Keratinocyte (primary cell): ENCODE measurements at places on chromosomes 13 and 19. TPM values are rescaled to one million over a fixed set of nuclear protein-coding genes. Genes with fewer than 3 reads are reported as not detected.

Gene KCNN1
- polyA plus RNA-seq: not detected in 3 replicates

Gene ZIM2
- polyA plus RNA-seq: not detected in 3 replicates

Gene RXFP2
- polyA plus RNA-seq: not detected in 3 replicates

Gene MIR17HG
- polyA plus RNA-seq: 0.83 to 2.9 TPM (median 0.91 TPM) in 3 replicates

Gene KCNJ14
- polyA plus RNA-seq: 0.34 to 0.46 TPM (median 0.39 TPM) in 3 replicates

Gene LYPD5
- polyA plus RNA-seq: 4.0 to 8.8 TPM (median 4.2 TPM) in 3 replicates

Gene ADM5
- polyA plus RNA-seq: 0.73 to 0.76 TPM (median 0.73 TPM) in 3 replicates

Gene SEMA6B
- 0.41 to 1.1 TPM (median 1.1 TPM) in 3 replicates for polyA plus RNA-seq

Gene FGF21
- polyA plus RNA-seq: not detected in 3 replicates

Gene TPRX1
- not detected in 3 replicates for polyA plus RNA-seq

Gene CYP2A6
- not detected in 3 replicates for polyA plus RNA-seq

Gene KLHL1
- not detected in 3 replicates for polyA plus RNA-seq

Gene CEBPA
- 1.5 to 6.4 TPM (median 3.6 TPM) in 3 replicates for polyA plus RNA-seq

Gene MIA
- 3.4 to 7.4 TPM (median 5.5 TPM) in 3 replicates for polyA plus RNA-seq

Gene ZNF845
- 2.5 to 4.4 TPM (median 3.5 TPM) in 3 replicates for polyA plus RNA-seq

Gene MADCAM1
- polyA plus RNA-seq: 0.05 to 0.12 TPM (median 0.07 TPM) in 3 replicates

Gene CCNE1
- polyA plus RNA-seq: 10.0 to 11.2 TPM (median 10.1 TPM) in 3 replicates

Gene TEX26
- not detected in 3 replicates for polyA plus RNA-seq

Gene WASF3
- polyA plus RNA-seq: 4.6 to 6.8 TPM (median 6.3 TPM) in 3 replicates

Gene CACTIN
- 10.8 to 15.0 TPM (median 11.1 TPM) in 3 replicates for polyA plus RNA-seq

Gene ZNF69
- polyA plus RNA-seq: 0.56 to 0.97 TPM (median 0.84 TPM) in 3 replicates

Gene ADGRE1
- 0.04 TPM in 1 of 3 replicates, not detected in the others for polyA plus RNA-seq

Gene CEACAM19
- polyA plus RNA-seq: 2.4 to 7.1 TPM (median 3.7 TPM) in 3 replicates

Gene NOVA2
- not detected in 3 replicates for polyA plus RNA-seq

Gene ZNF625
- 1.9 to 2.5 TPM (median 2.3 TPM) in 3 replicates for polyA plus RNA-seq

Gene MAST1
- polyA plus RNA-seq: 0.09 to 0.13 TPM (median 0.11 TPM) in 3 replicates

Gene NLRP11
- polyA plus RNA-seq: 0.01 TPM in 1 of 3 replicates, not detected in the others

Gene ZNF587
- 8.2 to 14.4 TPM (median 14.0 TPM) in 3 replicates for polyA plus RNA-seq

Gene PCSK4
- 0.25 to 1.2 TPM (median 0.27 TPM) in 3 replicates for polyA plus RNA-seq

Gene KLF16
- 4.9 to 14.7 TPM (median 6.0 TPM) in 3 replicates for polyA plus RNA-seq

Gene MEGF8
- polyA plus RNA-seq: 4.1 to 7.3 TPM (median 6.1 TPM) in 3 replicates

Gene FXYD7
- polyA plus RNA-seq: 0.36 TPM in 1 of 3 replicates, not detected in the others

Gene OSCAR
- 0.12 to 0.32 TPM (median 0.14 TPM) in 3 replicates for polyA plus RNA-seq

Gene FUT1
- polyA plus RNA-seq: 3.2 to 5.3 TPM (median 3.7 TPM) in 3 replicates

Gene ZNF724
- polyA plus RNA-seq: 1.7 to 2.9 TPM (median 2.6 TPM) in 3 replicates

Gene LRP3
- polyA plus RNA-seq: 2.5 to 12.7 TPM (median 5.0 TPM) in 3 replicates
